Mucosa of gallbladder (tissue), 1 donor: ENCODE measurements at places on chromosomes 1 and 21. TPM values are rescaled to one million over a fixed set of nuclear protein-coding genes. Genes with fewer than 3 reads are reported as not detected.
A peak's percentile ranks its signal among the peaks of the same experiment; 100 is the strongest.

Gene RHD
- total RNA-seq, result not detected

Gene TMEM82
- total RNA-seq, result 4.9 TPM

Gene ACBD3
- 39.0 TPM for total RNA-seq

Gene FMO3
- total RNA-seq, result 0.86 TPM

Gene GBP4
- total RNA-seq, result 4.6 TPM

Gene OR10J1
- total RNA-seq, result not detected

Gene FHAD1
- 1.7 TPM for total RNA-seq

Gene SH3BP5L
- total RNA-seq, result 40.0 TPM

Gene KIF26B
- 0.32 TPM for total RNA-seq

DNA sequence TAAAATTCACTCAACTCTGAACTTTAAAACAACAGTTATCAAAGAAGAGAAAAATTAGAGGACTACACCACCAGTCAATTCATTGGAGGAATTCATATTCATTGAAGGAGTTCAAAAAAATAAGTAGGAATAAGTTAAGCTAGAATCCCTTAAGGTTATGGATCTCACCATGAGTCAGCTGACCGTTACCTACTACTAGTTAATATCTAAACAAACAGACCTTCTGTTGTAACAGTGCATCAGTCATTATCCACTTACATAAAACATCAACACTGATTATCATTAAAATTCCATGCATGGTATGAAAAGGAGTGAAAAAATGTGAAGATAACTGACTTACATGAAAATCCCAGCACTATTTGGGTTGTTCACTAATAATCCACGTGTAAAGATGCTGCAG is 44.9 kb downstream of the FOXJ3 start:
- DNase-seq, result no peak

DNA sequence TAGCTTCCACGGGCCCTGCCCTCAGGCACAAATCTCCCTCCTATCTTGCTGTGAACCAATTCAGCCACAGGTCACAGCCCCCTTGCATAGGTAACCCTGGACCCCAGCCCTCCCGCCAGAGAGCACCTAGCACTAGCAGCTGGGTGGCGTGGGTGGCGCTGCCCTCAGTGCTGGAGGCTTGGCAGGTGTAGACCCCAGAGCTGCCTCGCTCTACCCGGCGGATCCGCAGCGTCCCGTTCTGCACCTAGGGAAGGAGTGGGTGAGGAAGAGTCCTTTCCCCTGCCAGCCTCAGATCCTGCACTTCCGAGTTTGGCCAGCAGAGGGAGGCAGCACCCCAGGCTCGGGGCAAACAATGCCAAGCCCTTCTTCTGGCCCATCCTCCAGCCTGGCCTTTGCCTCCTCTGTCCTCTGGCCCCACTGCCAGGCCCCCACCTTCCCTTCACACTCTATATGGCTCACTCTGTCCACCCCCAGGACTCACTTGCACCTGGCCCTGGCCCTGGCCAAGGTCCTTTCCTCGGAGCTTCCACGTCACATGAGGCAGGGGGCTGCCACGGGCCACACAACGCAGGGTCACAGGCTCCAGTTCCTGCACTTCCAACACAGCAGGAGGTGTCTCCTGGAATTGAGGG is 9.0 kb downstream of the IGSF9 start:
- DNase-seq, result peak; percentile 75

DNA sequence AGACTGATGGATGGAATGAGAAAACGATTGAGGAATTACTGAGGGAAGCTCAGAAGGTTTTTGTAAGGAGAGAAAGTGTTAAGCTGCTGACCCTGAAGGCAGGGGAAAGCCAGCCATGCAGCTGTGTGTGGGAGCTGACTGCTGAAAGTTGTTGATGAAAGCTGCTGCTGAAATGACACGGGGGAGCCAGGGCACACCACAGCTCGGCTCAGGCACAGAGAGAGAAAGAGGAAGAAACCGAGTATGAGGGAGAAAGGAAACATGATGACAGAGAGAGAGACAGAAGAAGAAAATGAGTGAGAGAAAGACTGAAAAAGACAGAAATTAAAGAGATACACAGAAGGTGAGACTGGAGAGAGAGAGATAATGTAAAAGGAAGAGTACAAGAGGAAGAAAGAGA is 115.5 kb downstream of the LRRC53 start:
- no peak for DNase-seq

DNA sequence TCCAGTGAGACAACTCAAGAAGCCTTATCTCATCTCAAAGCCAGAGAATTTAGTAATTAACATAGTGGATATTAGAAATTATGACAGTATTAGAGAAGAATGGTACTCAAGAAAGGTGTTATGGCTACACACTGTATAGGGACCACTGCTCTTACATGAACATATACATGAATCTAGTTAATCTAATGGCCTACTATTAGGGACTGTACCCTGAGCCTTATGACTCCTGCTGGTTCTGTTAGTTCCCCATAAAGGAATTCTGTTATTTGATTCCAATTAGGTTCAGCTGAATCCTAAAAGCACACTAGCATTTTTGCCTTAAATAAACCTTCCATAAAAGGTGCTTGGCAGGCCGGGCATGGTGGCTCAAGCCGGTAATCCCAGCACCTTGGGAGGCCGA is 39.7 kb downstream of the EGLN1 start:
- no peak for DNase-seq

GRCh38 chr21:39117440-39117970 is 65.7 kb downstream of the PSMG1 start:
- no peak for DNase-seq

DNA sequence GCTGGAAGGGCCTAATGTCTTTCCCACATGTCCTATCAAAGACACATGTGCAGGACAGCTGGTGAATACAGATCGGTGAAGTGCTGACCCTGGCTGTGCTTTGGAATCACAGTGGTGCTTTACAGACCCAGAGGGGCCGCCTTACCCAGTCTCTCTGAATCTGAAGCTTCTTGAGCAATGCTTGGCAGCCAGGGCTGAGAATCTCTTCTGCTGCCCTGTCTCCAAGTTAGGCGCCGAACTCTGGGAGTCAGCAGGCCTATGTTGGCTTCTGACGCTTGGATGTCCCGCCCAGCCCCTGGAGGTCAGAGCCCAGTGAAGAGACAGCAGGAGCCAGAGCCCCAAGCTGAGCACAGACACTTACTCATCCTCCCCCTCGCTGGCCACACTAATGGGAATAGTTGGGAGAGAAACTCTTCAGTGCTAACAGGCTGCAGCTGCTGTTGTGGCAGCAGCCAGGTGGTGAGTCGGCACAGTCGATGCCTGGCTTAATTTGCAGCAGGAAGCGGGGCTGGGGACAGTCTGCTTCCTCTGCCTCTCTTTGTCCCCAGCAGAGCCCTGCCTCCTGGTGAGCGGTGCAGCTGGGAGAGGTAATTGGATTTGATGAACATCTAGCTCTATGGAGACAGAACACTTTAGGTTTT is 68.1 kb downstream of the URB2 start:
- DNase-seq, result peak; percentile 52

DNA sequence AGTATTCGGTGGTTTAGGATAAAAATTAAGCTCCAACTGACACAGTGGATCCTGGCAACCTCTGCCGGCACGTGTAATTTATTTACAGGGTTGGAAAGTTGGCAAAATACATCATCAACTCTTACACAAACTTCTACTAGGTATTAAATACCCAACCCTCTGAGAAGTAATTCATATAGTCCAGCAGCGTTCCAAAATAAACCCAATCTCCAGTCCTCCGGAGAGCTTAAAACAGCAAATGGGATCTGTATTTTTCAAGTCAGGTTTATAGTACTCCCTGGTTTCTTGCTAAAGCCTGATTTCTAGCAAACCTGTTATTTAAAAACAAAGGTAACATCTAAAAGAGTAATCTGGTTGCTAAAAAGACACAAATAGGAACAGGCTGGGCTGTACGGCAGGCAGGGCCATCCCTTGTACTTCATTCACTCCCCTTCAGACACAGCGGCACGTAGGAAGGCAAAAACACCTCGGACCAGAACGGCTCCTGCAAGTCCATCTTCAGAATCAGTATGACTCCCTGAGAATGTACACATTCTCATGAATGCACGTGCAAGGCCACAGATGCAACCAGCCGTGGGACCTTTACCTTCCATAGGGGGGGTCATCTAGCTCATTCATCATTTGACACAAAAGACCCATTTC is 8.6 kb downstream of the GLIS1 start:
- DNase-seq, result no peak

- DNase-seq, result no peak
These were observed 448 bp downstream of the G0S2 start for GRCh38 chr1:209675565-209676154.

- DNase-seq, result no peak
These were observed 14.5 kb downstream of the POGZ start for GRCh38 chr1:151444783-151445177.

- DNase-seq, result no peak
These were observed 15.0 kb downstream of the CRNN start for GRCh38 chr1:152398812-152399698.

DNA sequence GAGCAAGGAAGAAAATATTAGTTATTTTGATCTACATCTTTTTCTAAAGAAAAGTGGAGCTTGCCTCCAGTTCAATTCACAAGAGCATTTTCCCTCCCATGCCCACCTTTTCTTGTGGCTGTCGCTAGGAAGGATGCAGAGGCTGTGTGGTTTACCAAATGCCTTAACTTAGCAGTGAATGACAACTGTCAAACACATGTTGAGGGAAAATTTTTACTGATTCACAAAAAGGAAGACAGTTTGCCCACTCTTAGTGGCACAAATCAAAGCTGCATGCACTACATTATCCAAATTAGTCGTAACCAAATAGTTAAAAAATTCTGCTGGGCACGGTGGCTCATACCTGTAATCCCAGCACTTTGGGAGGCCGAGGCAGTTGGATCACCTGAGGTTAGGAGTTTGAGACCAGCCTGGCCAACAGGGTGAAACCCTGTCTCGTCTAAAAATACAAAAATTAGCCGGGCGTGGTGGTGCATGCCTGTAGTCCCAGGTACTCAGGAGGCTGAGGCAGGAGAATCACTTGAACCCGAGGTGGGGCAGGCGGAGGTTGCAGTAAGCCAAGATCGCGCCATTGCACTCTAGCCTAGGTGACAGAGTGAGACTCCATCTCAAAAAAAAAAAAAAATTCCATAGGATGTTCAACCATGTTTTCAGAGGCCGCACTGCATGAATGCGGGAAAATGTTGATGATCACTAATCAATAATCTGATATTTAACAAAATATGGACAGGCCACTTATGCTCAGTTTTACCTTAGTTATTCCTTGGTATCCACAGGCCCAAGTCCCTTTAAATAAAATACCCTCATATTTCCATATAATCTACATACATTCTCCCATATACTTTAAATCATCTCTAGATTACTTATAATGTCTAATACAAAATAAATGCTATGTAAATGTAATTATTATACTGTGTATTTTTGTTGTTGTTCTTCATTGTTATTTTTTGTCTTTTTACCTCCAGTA is 9.0 kb downstream of the COX20 start:
- DNase-seq, result no peak

GRCh38 chr1:112056354-112056753 is 66.9 kb upstream of the KCND3 start:
- DNase-seq, result no peak

DNA sequence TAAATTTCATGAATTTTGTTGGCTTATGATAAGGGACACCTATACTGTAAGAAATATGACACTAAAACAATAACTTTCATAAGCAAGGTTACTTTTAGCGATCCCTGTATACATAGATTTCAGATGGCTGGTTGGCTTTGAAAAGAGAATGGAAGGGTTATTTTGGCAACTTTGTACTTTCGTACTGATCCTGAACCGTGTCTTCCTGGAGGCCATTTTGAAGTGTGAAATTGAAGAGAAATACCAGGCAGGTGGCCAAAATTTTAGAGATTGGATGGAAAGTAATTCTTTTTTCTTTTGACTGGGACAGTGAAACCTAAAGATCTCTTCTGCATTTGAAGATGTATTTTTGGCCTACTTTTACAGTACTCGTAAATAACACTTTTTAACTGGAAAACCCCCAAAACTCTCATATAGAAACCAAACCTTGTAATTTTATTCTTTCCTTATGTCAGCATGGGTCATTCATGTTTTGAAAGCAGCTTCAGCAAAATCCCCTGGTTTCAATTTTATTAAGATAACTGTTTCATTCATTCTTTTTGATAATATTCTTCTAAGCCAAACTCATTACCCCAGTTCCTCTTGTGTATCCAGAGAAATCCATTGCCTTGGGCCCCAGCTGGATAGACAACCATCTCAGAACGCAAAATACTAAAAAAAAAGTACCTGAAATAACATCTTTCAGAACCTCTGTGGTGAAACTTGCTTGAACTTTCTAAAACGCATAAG is 38.4 kb upstream of the ZNF281 start:
- DNase-seq, result no peak

- DNase-seq, result no peak
These were observed 31.5 kb downstream of the OLIG1 start for GRCh38 chr21:33101300-33101911.

GRCh38 chr1:240363315-240363714 is 248.6 kb downstream of the GREM2 start:
- DNase-seq, result no peak

DNA sequence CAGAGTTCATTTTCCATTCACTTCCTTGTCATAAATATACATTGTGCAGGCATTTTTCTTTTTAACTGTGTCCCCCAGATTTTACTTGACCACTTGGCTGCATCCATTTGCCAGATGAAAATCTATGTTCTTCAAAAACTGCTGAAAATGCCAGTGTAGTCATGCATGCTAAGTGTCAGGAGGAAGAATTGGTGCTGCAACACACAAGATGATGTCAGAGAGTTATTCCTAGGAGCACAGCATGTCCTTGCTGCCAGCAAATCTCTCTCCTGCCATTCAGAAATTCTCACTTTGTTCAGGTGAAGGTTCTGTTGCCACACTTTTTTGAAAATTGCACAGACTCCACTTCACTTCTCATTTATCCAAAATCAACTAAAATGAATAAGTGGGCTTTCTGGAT is 106.4 kb upstream of the MAGI3 start:
- no peak for DNase-seq

DNA sequence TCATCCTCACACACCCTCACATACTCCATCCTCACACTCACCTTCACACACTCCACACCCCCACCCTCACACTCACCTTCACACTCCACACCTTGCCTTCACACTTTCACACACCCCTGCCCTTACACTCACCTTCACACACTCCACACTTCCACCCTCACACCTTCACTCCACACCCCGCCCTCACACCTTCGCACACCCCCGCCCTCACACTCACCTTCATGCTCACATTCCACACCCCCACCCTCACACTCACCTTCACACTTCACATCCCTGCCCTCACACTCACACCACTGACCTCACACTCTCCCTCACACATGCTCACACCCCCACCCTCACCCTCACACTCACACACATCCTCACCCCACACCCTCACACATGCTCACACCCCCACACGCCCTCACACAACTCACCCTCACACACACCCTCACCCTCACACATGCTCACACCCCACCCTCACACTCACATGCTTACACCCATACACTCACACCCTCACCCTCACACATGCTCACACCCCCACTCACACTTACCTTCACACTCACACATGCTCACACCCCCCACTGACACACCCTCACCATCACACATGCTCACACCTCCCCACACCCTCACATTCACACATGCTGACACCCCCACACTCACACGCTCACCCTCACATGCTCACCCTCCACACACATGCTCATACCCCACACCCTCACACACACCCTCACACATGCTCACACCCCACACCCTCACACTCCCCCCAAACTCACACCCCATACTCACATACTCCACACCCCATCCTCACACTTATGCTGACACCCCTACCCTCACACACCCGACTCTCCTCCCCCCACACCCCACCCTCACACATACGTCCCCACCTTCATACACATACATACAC is 44.5 kb upstream of the EDN2 start:
- no peak for DNase-seq
